ENCODE measurements at places on chromosomes 3 and 15.
A peak's percentile ranks its signal among the peaks of the same experiment; 100 is the strongest.

GRCh38 chr3:71033681-71034220 lies 549.8 kb downstream of the FOXP1 start:
- DNase-seq, result no peak
- H3K4me1 ChIP-seq, result peaks cover 2% of the 10 kb centered on the region
- H3K4me3 ChIP-seq, result no peak overlapping the region
- H3K36me3 ChIP-seq, result peaks cover 5% of the 10 kb centered on the region

DNA sequence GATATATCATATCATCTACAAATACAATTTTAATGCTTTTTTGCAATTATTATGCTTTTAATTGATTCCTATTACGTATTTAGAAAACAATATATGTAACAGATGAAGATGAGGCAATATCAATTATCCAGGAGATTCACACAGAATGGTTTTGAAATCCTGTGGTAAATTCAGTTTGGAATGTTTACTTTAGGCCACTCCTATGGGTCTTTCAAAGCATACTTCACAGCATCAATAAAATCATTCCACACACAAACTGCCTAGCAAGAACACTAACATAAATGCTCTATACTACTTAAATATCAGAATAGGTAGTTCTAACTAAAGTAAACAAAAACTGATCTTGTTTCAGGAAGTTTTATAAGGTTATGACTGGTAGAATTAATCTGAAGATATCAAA lies 90.5 kb downstream of the FAM227B start:
- H3K27me3 ChIP-seq, result no peaks in the 10 kb centered on the region
- DNase-seq, result peak; percentile 7
- no peak overlapping the region for H3K4me3 ChIP-seq

DNA sequence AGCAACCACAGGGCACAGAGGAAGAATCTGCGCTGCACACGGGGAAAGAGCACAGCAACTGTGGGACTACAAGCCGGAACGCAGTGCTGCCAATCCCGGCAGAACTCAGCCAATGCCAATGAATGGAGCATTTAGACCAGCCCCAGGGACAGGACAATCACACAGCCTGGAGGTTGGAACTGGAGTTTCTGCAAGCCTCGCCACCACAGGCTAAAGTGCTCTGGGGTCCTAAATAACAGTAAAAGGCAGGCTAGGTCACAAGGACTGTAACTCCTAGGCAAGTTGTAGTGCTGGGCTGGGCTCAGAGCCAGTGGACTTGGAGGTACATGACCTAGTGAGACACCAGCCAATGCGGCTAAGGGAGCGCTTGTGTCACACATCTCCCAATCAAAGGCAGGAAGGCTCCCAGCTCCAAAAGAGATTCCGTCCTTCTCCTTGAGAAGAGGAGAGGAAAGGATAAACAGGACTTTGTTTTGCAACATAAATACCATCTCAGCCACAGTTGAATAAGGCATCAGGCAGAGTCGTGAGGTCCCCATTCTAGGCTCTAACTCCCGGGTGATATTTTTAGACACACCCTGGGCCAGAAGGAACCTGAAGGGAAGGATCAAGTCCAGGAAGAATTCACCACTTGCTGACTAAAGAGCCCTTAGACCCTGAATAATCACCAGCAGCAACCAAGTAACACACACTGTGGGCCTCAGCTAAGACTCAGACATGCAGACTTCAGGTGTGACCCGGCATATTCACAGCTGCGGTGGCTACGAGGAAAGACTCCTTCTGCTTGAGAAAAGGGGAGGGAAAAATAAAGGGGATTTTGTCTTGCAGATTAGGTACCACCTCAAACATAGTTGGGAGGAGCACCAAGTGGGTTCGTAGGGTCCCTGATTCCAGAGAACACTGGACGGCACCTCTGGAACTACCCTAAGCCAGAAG lies 85.5 kb upstream of the XXYLT1 start:
- H3K27me3 ChIP-seq, result no peaks in the 10 kb centered on the region
- H3K4me1 ChIP-seq, result no peaks in the 10 kb centered on the region
- DNase-seq, result peak; percentile 19

DNA sequence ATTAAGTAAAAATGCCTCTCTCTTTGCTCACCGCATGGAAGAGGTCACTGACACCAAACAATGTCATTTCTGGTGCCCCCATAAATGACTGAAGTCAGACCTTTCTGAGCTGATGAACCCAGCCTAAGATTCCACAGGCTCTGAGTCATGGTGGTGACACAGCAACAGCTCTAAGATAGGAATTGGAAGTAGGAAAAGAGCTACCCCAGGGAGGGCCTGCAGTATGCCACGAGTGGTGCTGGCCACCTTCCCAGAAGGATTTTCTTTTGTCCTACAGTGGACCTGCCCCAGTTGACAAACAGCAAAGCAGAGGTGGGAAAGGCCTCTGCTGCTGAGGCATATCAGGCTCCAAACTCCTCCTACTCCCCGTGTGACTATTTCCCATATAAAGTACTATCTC lies 208.1 kb downstream of the MINAR1 start:
- H3K36me3 ChIP-seq, result no peaks in the 10 kb centered on the region
- H3K27ac ChIP-seq, result peak overlapping the region; percentile 46
- H3K27me3 ChIP-seq, result no peaks in the 10 kb centered on the region
- H3K4me3 ChIP-seq, result no peak overlapping the region

DNA sequence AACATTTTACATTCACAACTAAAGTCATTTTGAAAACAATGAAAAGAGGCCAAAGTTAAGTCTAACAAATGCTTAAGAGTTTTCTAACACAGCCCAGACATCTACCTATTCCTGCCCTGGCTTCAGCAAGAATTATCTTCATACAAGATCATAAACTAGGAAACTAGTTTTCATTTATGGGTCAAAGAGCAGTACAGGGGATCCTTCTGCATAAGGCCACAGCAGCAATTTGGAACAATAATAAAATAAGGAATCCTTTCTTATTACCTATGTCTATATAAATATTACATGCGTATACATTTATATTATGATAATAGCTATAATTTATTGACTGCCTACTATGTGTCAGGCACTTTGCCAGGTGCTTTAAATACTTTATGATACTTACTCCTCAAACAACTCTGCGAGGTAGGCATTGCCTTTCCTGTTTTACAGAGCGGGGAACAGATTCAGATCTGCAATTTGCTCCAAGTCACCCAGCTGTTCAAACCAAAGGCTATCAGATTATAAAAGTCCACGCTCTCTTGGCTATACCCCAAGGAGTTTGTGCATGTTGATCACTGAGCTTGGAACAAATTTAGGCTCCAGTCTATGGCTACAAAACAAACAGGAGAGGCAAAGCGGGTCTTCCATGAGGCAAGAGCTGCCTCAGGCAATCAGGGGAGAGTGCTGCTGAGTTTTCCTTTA lies 196.4 kb downstream of the RORA start:
- H3K4me1 ChIP-seq, result peaks cover 2% of the 10 kb centered on the region
- DNase-seq, result no peak
- no peak overlapping the region for H3K4me3 ChIP-seq

GRCh38 chr15:93036951-93037819 lies 51.8 kb downstream of the RGMA start:
- H3K27me3 ChIP-seq, result no peaks in the 10 kb centered on the region
- H3K4me3 ChIP-seq, result no peak overlapping the region
- DNase-seq, result peak; percentile 40
- no peaks in the 10 kb centered on the region for H3K4me1 ChIP-seq
- H3K27ac ChIP-seq, result no peak overlapping the region
- no peaks in the 10 kb centered on the region for H3K36me3 ChIP-seq

- DNase-seq, result peak; percentile 85
- H3K27ac ChIP-seq, result no peak overlapping the region
- no peaks in the 10 kb centered on the region for H3K27me3 ChIP-seq
- H3K36me3 ChIP-seq, result no peaks in the 10 kb centered on the region
Measured at GRCh38 chr15:48096813-48097212, 24.0 kb upstream of the SLC24A5 start.

DNA sequence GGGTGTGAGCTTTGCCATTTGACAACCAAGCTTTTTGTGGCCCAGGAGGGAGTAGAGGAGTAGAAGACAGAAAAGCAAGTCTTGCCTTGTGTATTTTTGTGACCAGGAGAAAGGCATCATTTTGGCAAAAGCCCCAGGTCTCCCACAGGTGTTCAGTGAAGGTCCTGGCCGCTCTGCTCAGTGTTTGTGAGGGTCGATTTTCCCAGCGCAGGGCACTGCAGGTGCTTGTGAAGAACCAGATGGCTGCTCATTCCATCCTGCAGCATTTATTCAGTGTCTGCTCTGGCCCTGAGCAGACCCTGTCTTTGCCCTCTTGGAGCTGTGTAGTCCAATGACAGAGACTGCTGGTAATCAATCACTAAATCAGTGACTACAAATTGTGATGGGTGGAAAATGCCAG lies 19.5 kb downstream of the TRAK1 start:
- H3K27ac ChIP-seq, result no peak overlapping the region
- DNase-seq, result no peak
- H3K4me3 ChIP-seq, result no peak overlapping the region
- no peaks in the 10 kb centered on the region for H3K4me1 ChIP-seq
- H3K27me3 ChIP-seq, result no peaks in the 10 kb centered on the region

DNA sequence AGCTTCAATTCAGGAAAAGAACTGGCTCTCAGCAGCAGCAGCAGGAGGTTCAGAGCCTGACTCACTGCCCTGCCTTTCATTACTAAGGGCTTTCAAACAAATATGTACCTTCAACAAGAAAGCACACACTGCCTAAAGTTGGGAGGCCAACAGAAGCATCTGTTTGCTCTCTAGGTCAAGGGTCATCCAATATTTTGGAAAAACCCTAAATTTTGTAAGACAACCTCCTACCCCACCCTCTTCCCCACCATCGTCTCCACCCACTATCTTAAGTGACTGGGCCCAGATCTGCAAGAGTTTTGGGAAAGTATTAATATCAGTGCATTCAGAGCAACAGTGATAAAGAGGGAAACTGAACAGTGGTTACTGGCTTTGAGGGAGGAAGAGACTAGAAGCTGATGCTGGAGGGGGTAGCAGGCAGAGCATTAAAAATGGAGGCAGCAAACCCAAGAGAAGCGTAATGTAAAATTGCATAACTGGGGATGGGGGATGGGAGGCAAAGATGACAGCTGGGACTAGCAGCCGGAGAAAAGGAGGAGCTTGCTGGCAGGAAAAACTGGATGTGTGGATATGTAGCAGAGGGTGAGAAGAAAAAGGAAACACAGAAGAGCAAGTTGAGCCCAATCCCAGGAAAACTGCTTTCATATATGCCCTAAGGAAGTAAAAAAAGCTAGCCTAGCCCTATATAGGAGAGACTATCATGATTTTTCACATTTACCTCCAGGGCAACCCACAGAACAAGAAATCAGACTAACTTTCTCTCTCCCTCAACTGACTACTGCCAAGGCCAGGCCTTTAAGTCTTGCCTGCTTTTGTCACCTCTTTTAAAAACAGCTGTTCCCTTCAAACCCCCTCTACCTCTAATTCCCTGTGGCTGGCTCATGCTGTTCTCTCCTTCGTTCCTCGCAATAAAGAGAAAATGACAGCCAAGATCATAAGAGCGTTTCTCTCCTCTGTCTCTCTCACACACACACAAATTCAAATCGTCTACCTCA lies 31.4 kb downstream of the NPTN start:
- H3K27me3 ChIP-seq, result no peaks in the 10 kb centered on the region
- H3K36me3 ChIP-seq, result no peaks in the 10 kb centered on the region
- H3K4me3 ChIP-seq, result no peak overlapping the region

DNA sequence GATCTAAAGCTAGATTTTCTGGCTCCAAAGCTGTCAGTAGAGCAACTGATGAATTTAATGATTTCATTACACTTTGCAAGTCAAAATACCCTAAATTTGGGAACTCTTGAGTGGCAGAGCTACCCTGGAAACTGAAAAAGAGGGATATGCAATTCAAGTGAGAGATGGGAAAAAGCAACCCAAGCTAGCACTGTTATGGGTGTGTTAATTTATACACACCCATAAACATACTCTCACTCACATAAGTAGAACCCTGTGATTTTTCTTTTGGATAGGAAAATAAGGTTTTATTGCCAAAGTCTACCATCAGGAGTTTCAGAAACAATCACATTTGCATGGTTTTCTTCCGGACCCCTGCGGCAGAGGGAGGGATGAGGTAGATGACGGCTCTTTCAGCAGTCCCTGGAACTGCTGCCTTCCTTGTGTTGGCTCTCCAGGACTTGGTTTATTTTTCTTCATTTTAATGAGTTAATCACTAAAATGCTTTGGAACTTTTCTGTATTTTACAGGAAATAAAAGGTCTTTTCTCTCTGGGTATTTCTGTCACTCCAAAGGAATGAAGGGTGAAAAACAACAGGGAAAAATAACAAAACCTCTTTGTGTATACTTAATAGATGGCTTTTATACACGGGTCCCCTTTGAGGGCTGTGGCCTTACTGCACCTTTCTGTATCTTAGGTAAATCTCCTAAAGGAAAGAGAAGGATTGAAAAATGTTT lies 63.8 kb downstream of the TTC23 start:
- no peak overlapping the region for H3K27ac ChIP-seq
- no peak overlapping the region for H3K4me3 ChIP-seq
- no peaks in the 10 kb centered on the region for H3K36me3 ChIP-seq
- no peak for DNase-seq
- H3K27me3 ChIP-seq, result no peaks in the 10 kb centered on the region
- no peaks in the 10 kb centered on the region for H3K4me1 ChIP-seq

DNA sequence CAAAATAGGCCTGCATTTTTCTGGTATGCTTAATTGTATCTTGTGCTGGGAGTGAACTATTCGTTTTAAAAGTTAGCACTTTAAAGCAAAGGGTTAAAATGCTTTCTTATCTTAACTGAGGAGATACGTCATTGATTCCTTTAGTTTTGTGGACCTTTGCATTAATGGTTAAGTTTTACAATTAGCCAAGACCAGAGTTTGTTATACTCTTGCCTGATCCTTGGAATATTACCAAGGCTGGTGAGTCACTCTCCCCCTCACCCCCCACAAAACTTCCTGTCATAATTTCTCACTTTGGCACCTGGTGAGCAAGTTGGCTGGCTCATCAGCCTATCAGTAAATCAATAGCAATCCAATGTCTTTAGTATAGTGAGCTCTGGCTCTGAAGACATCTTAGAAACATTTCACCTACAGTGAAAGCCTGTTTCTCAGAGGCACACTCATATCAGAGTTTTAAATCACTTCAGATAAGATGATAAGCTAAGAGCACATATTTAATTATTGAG lies 26.7 kb downstream of the SLC2A2 start:
- H3K27me3 ChIP-seq, result no peaks in the 10 kb centered on the region
- no peak overlapping the region for H3K27ac ChIP-seq
- no peak overlapping the region for H3K4me3 ChIP-seq
- H3K4me1 ChIP-seq, result peaks cover 11% of the 10 kb centered on the region
- no peaks in the 10 kb centered on the region for H3K36me3 ChIP-seq

GRCh38 chr3:147962408-147963164 lies 553.4 kb downstream of the ZIC1 start:
- H3K27ac ChIP-seq, result no peak overlapping the region
- no peaks in the 10 kb centered on the region for H3K36me3 ChIP-seq
- H3K4me1 ChIP-seq, result no peaks in the 10 kb centered on the region
- no peaks in the 10 kb centered on the region for H3K27me3 ChIP-seq
- H3K4me3 ChIP-seq, result no peak overlapping the region

DNA sequence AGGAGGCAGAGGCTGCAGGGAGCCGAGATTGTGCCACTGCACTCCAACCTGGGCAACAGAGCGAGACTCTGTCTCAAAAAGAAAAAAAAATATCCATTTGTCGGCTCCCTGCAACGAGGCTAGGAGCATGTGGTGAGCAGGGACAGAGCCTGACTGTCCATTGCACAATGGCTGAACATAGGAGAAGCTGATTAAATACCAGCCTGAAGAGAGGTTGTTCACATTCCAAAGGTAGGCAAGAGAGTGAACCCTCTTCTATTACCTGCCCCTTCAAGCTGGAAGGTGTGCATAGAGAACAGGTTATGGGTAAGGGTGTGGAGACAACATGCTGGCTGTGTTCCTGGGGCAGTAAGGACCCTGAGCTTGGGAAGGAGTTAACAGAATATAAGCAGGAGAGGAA lies 78.7 kb downstream of the DAPK2 start:
- H3K4me3 ChIP-seq, result no peak overlapping the region
- no peak for DNase-seq
- no peak overlapping the region for H3K27ac ChIP-seq
- no peaks in the 10 kb centered on the region for H3K27me3 ChIP-seq
- no peaks in the 10 kb centered on the region for H3K36me3 ChIP-seq
